HS-5 (cell line): ENCODE measurements at places on chromosomes 16 and 17.

DNA sequence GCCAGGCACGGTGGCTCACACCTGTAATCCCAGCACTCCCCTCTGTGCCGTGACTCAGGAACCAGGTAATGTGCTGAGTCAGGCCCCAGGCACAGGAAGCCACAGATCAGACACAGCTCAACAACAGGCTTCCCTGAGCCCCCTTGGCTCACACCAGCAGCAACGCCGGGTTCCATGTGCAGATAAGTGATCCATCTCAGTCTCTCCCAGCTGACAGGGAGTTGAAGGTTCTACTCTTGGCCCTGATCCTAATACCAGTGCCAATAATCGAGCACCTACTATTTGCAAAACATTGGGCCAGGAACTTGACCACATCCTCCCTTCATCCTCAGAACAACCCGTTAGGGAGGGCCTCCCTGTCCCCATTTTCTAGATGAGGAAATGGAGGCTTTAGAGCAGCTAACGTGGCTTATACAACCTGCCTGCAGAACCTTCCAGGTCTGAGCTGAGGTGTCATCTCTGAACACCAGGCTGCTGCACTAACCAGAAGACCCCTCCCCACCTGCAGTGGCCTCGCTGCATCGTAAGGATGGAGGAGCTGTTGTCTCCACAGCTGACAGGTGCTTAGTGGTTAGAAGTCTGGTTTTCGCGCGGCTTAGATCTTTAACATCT is 64.8 kb upstream of the AMZ2 start:
- no peak for DNase-seq

DNA sequence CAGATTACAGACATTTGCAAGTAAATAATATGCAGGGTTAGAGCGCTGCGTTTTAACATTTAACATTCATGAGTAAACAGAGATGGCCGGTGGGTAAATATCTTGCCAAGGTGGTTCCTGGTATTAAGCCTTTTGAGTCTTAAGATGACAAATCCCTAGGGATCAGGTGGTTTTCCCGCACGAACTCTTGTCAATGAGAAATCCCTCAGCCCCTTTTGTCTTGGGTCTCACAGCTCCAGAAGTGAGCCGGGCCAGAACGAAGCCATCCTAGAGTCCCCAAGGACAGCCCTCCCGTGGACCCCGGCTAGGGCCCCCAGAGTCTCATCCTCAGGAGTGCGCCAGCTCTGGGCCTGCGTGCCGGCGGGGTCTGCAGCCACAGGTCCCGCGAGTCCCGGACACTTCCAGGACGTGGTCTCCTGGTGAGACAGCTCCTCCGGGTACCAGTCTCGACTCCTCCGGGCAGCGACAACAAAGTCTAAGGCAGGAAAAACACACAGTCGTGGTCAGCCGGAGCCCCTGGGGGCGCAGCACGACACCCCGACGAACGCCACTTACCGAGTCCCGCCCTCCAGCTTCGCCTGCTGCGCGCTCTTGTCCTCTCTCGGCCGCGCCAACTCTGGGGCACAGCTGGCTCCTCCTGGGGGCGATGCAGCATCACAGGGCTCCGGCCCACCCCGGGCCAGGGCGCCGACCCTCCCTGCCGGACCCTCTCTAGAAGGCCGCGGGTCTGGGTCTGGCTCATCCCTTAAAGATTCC is 13.3 kb downstream of the MIS12 start:
- DNase-seq = no peak

GRCh38 chr17:11840831-11841230 is 156.4 kb downstream of the ZNF18 start:
- DNase-seq = no peak

- DNase-seq = no peak
Measured at GRCh38 chr17:14118951-14119350, 49.6 kb downstream of the COX10 start.

DNA sequence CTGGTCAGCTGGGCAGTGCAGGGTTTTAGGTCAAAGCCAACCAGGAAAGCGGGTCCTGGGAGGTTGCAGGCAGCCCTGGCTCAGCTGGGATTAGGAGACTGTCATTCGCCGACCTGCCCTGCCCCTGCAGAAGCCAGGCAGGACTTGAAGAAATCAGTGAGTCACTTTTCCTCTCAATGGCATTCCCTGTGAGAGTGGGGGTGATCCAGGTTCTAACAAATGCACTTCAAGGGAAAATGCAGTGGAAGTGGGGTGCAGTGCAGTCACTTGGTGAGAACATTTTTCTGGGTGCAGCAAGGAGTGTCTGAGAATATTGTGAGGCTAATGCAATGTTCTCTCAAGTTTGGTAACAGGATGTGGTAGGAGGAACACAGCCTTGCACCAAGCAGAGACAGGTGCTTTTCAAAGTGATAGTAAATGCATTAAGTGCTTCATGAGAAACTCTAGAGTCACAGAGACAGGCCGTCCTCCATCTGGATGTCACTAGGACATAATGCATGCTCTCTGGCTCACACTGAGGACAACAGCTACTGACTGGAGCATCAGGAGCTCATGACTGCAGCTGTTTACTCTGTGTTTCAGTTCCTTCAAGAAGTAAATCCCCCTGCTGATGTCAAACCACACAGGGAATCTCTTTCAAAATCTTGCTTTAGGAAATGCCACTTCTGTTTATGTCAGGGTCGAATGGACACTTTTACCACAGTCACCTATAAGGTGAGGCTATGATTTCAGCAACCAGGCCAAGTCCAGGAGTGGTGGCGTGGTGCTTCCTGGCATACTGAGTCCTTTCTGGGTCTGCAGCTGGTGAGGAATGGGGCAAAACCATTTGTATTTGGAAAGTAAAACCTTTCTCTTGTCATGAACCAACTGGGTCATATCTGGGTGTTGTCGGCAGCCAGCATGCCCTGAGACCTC is 16.7 kb downstream of the CDK5R1 start:
- no peak for DNase-seq

GRCh38 chr16:56758930-56759329 is 29.0 kb downstream of the NUP93 start:
- DNase-seq = no peak

DNA sequence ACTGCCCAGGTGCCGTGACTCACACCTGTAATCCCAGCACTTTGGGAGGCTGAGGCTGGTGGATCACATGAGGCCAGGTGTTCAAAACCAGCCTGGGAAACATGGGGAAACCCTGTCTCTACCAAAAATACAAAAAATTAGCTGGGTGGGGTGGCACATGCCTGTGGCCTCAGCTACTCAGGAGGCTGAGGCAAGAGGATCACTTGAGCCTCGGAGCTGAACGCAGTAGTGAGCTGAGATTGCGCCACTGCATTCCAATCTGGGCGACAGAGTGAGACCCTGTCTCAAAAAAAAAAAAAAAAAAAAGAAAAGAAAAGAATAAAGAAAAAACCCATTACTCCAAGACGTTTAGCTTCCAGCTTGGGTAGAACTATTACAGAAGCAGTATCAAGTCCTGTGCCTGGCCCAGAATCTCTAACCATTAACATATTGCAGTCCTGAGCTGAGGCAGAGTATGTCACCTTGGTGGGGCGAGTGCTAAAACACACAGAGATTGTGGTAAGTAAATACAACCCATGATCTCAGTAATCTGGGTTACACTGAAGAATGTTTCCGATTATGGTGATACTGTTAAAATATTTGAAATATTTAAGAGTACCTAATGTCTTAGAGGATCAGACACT is 23.2 kb upstream of the CFAP20 start:
- no peak for DNase-seq

- DNase-seq = no peak
Measured at GRCh38 chr17:73969956-73970355, 233.5 kb upstream of the RPL38 start.

- no peak for DNase-seq
Measured at GRCh38 chr17:8345951-8346665, 6.5 kb downstream of the ODF4 start.

GRCh38 chr17:43953746-43954145 is at the start of gene PYY:
PYY (minus strand) TSS chr17:43953940; CDS start chr17:43953483, 457 bp downstream.
- DNase-seq = no peak

DNA sequence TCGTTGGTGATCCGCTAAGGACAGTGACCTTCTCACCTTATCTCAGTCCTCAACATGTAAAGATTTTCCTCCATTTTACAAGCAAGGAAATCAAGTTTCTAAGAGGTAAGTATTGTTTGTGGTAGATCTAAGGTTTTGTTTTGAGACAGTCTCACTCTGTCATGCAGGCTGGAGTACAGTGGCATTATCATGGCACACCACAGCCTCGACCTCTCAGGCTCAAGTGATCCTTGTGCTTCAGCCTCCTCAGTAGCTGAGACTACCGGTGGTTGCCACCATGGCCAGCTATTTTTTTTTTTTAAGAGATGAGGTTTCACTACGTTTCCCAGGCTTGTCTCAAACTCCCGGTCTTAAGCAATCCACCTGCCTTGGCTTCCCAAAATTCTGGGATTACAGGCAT is 34.9 kb downstream of the PRKCA start:
- DNase-seq = no peak

DNA sequence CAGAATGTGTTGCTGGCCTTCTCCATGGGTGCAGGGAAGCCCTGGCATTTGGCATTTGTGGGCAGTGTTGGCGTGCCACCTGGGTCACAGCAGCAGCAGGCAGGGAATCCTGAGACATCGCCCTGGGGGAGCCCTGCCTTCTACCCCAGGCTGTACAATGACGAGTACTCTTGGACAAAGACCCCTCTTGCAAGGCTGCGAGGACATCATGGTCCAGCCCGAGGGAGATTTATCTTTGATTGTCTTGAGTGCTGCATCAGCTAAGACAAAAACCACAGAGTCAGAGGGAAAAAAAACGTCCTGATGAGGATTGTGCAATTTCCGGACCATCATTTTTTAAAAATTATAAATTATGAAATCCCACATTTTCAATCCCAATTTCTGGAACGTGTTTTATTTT is 3.7 kb downstream of the CRISPLD2 start:
- no peak for DNase-seq

- no peak for DNase-seq
Measured at GRCh38 chr16:23316634-23317265, 14.6 kb downstream of the SCNN1B start.

- DNase-seq = no peak
Measured at GRCh38 chr17:34680151-34680550, 100.8 kb downstream of the TMEM132E start.

DNA sequence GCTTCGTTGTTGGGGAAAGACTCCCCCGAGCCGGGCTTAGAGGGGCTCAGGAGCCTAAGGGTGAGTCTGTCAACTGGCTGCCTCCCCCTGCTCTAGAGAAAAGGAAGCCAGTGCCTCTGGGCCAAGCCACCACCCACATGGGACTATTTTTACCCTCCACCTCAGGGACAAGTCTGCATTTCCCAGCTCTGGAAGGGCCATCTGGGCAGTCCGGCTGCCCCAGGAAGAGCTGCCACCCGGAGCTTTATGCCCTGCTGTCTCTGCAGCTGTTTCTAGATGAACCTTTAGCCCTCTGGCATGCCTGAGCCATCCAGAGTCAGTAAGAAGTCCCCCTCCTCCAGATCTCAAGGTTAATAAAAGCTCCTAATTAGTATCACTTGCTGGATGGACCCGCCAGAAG is 5.3 kb upstream of the RPRML start:
- no peak for DNase-seq

DNA sequence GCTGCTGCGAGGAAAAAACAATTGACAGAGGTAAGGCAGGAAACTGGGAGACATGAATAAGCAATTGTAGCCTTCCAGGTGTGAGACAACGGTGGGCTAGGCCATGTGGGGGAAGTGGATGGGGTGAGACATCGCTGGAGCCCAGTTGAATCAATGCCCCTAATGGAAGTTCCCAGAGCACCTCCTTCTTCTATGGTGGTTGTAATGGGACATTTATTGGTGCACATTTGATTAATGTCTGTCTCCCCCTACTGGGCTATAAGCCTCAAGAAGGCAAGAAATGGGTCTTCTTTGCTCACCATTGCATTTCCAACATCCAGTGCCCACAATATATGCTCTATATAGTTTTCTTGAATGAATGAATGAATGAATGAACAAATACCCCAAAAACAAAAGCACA is 22.7 kb upstream of the CD300E start:
- no peak for DNase-seq

DNA sequence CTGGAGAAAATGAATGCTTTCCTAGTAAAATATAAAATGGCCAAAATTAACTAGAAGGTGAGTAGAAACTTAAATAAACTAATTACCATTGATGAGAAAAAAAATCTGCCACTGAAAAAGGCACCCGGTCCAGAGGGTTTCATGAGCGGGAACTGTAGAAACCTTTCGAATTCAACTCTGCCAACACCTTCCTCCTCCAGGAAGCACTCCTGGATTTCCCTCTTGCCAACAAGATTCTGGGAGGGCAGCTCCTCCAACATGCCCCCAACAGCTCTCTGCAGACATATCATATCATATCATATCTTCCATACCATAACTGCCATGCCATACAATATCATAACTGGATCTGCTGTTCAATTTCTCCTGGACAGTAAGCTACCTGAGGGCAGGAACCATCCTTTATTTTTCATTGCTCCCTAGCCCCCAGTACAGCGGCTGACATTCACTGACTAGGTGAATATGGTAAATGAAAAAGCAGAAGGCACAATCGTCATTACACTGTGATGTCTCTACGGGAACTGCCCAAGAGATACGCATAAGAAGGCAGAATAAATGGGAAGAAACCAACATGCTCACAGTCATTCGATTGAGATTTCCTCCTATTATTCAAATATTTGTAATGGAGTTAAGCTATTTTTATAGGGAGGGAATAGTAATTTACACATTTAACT is 9.2 kb downstream of the ARHGAP27 start:
- DNase-seq = no peak

DNA sequence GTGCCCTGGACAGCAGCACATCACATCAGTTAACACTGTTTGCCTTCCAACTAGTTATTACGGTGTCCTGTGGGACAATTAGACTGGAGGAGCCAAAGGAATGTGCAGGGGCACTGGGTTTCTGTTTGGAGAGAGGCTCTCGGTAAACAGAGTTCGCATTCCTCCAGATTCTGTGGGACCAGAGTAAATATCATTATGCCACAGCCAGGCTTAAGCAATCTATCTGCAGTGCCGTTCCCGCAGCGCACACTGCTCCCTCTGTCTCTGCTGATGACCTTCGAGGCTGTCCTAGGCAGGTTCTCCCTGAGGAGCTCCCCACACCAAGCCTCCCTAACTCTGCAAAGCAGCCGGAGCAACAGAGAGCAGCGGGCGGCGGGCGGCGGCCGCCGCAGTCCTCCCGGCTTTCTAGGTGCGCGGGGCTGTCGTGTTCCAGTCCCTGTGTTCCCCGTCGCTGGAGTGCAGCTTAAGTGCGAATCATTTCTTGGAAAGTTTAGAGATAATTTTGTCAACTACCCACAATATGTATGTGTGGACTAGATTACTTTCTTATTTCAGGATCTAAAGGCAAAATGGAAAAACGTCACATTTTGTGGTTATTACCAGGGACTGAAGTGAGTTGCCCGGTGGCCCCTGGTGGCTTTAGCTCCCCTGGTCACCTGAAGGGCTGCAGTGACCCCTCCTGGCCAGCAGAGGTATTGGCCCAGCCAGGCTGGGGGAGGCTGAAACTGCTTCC is 43.3 kb downstream of the PGS1 start:
- peak; percentile 10 for DNase-seq

GRCh38 chr16:15770512-15770911 is 86.3 kb downstream of the MYH11 start:
- no peak for DNase-seq

- DNase-seq = no peak
Measured at GRCh38 chr16:88783391-88784073, 1.5 kb downstream of the PIEZO1 start.

GRCh38 chr17:17818088-17818526 is 18.7 kb downstream of the SREBF1 start:
- no peak for DNase-seq

- DNase-seq = no peak
Measured at GRCh38 chr17:41478237-41478636, 2.7 kb downstream of the KRT35 start.

GRCh38 chr16:51321251-51321650 is 170.2 kb upstream of the SALL1 start:
- no peak for DNase-seq

GRCh38 chr16:15672514-15673167 is 22.6 kb downstream of the NDE1 start:
- peak; percentile 88 for DNase-seq

- DNase-seq = no peak
Measured at GRCh38 chr16:24130494-24131085, 125.5 kb upstream of the CACNG3 start.
